NCI-H524 (cell line): ENCODE measurements at places on chromosomes 11 and 22.

DNA sequence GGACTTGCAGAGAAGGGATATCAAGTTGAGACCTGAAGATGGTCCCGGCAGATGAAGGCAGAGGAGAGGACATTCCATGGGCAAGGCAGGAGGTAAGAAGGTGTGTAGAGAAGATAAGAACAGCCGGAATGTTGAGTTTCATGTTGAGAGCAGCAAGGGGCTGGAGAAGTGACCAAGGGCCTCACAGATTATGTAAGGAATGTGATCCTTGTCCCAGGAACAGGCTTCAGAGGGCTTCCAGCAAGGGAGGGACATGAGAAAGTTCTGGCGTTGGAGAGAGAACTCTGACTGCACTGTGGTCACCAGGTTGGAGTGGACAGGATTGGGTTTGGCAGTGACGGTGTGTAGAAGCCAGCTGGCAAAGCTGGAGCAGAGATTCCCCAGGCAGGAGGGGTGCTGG is 27.6 kb upstream of the PPFIA1 start:
- no peak for DNase-seq

DNA sequence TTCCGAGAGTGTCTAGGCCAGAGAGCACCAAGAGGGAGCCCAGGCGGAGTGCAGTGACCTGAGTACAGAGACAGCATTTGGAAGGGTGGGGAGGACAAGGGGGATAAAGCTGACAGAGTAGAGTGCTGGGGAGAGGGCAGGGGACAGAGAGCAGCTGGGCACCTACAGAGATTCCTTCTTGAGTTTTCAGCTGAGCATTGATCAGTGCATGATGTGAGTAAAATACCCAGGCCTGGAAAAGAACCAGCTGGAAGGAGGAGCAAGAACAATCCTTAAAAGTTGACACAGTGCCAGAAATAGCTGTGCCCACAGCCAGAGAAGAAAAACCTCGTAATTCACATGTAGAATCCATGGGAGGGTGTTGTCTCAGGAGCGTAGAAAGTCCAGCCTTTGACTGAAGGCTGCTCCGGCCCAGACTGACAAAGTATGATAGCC is 33.9 kb upstream of the PANX2 start:
- peak; percentile 56 for DNase-seq

- DNase-seq: no peak
These were observed 1.4 kb upstream of the DHCR7 start for GRCh38 chr11:71449596-71449995.

DNA sequence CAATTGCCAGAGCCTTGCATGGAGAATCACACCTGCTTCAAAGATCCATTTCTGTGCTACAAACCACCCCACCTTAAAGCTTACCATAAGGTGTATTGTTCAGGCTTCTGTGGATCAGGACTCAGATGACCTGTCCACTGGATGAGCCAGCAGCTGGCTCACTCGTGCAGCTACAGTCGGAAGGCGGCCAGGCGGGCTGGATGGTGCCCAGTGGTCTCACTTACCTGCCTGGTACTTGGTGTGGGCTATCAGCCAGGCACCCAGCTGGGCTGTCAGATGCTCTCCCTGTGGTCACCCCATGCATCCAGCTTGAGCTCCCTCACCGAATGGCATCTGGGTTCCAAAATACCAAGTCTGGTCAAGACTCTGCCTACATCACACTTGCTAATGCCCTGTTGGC is 10.9 kb upstream of the APOBEC3B start:
- no peak for DNase-seq

DNA sequence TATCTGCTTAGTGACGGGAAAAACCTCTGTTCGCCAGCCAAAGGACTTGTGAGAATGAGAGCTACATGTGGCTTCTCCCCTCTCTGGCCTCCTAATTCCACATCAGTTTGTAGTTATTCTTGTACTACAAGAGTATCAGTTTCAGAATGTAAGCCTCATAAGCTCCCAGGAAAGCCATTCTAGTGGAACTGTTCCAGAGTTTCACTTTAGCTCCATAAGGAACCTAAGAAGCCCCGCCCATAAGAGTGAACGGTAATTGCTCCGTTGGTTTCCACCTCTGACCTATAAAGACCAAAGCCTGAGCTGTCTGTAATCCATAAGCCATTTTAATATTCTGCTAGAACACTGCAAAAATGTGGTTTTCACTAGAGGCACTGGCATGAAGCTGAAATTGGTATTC is 53.0 kb downstream of the SIK3 start:
- DNase-seq: peak; percentile 47

DNA sequence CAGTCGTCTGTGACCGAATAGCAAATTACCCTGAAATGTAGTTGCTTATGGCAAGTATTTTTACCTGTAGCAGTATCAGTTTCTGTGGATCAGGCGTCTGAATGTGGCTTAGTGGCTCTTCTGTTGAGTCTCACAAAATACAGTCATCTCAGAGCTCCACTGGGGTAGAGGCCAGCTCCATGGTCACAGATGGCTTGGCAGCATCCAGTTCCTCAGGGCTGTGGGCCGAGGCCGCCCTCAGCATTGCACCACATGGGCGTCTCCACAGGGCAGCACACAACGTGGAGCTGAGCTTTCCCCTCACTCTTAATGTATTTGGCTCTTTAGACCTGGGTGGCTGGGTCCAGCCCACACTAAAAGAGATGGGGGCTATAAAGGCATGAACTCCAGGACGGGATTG is 57.8 kb downstream of the SBF1 start:
- DNase-seq: no peak

DNA sequence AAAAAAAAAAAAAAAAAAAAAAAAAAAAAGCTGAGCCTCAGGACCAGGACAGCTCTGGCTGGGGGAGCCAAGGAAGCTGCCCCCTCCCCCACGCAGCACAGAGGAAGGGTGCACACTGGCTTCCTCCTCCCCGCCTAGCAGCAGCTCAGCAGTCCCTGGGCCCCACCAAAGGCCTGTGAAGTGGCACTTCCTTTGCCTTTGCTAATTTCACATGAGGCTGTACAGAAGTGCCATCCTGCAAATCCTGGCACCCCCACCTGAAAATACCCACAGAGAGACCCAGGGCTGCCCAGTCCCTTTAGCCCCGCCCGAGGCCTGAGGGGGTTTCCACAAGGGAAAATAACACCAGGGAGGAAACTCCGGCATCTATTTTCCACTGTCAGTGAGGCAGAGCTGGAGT is 3.9 kb downstream of the RHOG start:
- DNase-seq: no peak

- no peak for DNase-seq
These were observed 12.8 kb upstream of the PTPN5 start for GRCh38 chr11:18804199-18804999.

DNA sequence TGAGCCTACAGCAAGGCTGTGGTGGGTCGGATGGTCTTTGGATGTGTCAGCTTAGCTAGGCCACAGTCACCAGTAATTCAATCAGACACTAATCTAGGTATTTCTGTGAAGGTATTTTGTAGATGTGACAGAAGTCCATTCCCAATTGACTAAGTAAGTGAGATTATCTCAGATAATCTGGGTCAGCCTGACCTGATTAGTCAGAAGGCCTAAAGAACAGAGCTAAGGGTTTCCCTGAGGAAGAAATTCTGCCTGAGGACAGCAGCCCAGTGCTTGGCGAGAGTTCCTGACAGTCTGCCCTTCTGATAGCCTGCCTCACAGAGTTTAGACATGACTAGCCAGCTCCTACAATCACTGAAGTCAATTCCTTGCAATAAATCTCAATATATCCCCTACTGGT is 28.7 kb downstream of the GUCD1 start:
- DNase-seq: no peak

- no peak for DNase-seq
These were observed 27.7 kb upstream of the PARVB start for GRCh38 chr22:43996170-43996980.

GRCh38 chr11:65183201-65183891 is 1.6 kb downstream of the CAPN1 start:
- no peak for DNase-seq

GRCh38 chr11:79481795-79482194 is 41.0 kb upstream of the TENM4 start:
- DNase-seq: no peak

DNA sequence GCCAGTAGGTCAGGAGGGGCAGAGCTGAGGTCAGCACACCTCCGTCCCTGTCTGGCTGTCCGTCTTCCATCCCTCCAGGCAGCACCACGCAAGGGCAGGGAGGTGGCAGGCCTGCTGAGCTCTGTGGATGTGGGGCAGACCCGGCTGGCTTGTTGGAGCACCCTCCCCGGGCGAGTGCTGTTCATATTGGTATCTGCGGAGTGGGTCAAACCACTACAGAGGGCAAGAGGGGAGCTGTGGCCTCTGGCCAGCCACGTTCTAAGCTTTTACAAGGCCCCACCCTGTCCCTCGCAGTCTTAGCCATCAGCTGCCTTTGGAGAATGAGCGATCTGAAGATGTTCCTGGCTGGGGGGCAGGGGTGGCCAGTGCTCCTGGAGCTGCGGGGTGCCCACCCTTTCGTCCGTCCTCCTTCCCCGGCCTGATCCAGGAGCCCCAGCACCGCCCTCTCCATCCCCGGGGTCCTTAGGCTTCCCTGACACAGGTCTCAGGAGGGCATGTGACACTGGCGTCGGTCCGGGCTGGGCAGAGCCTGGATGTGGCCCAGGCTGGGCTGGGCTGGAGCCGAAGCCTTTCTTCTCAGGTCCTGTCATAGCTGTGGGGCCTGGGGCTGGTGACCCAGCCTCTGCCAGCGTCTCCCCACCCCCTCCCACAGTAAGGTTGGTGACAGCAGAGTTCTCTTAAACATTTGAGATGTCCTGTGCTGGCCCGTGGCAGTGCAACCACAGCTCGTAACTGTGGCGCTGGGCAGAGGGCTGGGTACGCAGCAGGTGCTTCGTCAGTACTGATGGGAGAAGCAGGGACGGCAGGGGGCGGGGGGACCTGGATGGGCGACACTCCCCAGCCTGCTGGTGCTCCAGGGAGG is 31.7 kb upstream of the GRAMD4 start:
- DNase-seq: no peak

GRCh38 chr11:57237204-57237681 is at the start of gene APLNR:
Gene APLNR (minus strand): TSS chr11:57237250. CDS start chr11:57237004, 246 bp downstream.
- peak; percentile 32 for DNase-seq

GRCh38 chr11:98455500-98456307 is 565.0 kb upstream of the CNTN5 start:
- DNase-seq: no peak

DNA sequence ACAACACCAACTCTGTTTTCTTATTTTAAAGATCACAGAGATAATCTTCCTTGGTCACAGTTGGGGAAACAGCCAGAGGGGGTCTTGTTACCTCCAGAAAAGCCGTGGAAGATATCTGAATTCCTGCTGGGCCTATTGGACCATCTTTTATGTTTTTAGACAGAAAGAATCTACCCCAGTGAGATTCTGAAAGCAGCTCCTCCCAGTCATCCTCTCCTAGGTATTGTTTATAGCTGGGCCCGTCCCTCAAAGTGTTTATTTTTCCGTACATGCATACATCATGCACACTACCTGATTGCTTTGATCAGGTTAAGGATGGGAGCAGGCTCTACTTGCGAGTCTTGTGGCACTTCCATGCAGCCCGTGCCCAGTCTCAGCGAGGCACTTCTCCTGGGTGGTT is 742.4 kb downstream of the NTM start:
- DNase-seq: no peak

- DNase-seq: no peak
These were observed 70.2 kb downstream of the CTTN start for GRCh38 chr11:70468256-70469195.

DNA sequence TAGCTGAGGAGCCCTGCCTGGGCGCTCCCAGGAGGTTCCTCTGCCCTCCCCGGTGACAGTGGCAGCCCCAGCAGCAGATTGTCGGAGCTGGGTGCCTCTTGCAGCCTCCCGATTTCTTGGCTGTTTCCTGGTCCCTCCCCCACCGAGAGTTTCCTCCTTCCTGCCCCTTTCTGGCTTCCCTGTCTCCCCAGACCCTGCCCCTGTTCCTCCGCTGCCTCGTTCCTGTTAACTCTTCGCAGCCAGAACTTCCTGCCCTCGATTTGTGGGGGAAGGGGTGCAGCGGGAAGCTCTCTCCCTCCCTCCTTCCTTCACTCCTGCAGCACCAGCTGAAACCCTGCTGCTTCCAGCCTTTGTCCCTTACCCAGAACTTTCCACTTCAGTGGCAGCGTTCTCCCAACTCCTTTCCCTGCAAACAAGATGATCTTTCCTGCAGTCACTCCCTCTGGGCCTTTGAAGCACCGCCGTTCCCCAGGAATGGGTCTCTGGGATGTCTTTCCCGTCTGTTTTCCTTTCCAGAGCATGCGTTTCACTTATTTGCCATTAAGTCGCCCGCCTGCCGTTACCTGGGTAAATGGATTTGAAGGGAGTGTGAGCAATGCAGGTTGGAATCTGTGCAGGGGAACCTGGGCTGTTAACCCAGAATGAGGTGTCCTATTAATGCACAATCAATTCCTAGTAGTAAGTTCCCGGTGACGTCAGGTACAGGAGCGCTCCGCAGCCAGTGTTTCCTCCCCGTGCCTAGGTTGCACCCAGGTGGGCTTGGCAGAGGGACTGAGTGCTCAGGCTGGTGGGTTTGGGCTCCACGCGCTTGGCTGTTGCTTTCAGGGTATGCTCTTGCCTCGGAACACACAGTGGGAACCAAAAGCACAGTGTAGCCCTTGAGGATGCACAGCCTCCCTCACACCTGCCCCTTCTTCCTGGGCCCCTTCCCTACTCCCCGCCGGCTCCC is 4.3 kb downstream of the GRK2 start:
- DNase-seq: no peak

- DNase-seq: no peak
These were observed 53.7 kb downstream of the DSCAML1 start for GRCh38 chr11:117743121-117743815.

DNA sequence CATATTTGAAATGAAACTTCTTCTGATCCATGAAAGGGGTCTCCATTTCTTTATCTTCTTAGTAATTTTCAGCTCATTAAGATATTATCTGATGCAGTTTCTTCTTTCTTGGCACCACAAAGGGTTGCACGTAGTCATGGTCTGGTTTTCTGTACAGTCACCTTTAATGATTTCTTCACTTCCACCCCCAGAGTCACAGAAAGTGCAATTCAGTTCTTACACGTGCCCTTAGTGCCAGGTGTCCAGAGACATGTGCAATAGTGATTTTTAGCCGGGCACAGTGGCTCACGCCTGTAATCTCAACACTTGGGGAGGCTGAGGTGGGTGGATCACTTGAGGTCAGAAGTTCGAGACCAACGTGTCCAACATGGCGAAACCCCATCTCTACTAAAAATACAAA is 202.8 kb upstream of the MTNR1B start:
- DNase-seq: no peak

- DNase-seq: no peak
These were observed 49.9 kb downstream of the STIM1 start for GRCh38 chr11:3905080-3905953.

DNA sequence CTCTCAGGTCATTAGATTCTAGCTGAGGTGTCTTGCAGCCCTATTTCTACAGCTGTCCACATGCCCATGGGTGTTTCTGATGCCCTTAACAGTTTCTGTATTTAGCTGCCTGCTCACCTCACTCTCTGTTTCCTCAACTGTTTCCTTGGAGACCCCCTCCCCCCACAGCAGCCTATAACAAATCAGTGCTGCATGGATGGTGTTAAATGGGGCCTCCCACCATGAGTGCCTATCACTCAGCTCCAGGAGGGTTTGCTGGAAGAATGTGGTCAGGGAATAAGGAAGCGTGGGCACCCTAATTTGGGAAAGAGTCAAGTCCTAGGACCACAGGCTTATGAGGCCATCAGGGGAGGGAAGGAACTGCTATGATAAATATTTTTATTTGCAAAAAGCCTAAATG is 8.6 kb downstream of the KLHL35 start:
- no peak for DNase-seq
